ENCODE measurements at places on chromosomes 2 and 18.

- DNase-seq = no peak
These were observed 112.7 kb upstream of the RBMS1 start for GRCh38 chr2:160606341-160606740.

- DNase-seq = no peak
These were observed 70.2 kb downstream of the EPHA4 start for GRCh38 chr2:221501883-221502269.

DNA sequence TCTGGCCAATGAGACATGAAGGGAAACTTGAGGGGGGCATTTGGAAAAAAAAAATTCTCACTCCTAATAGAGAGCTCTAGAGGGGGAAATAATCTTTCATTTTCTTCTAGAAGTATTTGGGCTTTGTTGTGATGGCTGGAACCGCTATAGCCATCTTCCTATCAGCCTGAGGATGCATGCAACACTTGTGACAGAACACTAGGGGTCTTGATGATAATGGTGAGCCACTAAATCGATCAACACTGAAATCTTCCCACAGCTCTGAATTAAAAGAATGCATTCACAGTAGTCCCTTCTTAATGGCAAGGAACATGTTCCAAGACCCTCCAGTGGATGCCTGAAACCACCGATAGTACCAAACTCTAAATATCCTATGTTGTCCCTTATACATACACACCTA is 325.3 kb downstream of the LNPK start:
- no peak for DNase-seq

GRCh38 chr2:8002765-8003393 is 679.0 kb upstream of the ID2 start:
- DNase-seq = no peak

DNA sequence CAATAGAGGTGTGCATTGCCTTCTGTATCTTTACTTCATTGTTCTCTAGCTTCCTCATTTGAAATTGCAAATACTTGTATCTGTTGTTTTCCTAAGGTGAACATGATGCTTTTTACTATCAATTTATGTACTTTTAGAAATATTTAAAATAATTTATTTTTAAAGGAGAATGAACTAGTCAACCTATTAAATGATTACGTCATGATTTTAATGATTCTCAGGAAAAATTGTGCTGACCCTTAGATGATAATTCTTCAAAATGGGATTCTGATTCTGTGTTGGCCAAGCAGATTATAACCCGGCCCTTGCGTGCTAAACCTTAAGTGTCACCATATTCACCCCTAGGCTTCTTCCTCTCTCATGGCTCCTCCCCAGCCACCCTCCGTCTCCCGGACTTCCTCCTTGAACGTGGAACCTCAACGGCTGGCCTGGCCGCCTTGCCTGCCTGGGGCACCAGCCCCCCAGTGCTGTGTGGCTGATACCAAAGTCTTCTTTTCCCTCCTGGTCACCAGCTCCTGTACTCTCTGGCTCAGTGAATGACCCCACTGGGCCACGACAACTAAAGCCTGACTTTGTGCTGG is 292.0 kb downstream of the GBX2 start:
- no peak for DNase-seq

DNA sequence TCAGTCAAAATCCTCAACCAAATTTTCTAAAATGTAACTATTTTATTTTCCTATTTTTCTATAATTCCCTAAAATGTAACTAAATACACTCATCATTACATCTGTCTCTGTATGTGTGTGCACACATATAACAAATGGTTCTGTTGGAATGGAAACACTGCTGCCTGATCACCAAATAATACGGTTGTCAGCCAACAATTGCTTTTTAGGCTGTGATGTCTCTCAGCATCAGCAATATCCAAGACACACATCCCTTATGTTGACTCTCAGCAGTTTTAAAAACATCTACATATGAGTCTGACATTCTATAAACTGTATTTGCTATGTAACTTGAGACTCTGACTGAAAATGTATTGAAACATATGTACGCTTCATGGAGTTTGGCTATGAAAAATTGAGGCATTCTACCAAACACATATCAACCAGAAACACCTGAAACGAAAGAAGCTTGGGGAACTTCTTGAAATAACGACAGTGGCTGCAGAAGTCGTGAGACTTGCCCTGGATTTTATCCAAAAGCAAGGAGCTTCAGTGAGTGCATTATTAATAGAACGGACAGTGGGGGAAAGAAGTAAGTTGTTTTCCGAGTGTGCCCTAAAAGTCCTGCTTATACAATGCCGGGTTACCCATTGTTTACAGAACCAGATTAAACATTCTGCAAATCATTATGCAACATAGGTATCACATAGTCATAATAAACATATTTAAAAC is 110.2 kb upstream of the ITGB6 start:
- no peak for DNase-seq

DNA sequence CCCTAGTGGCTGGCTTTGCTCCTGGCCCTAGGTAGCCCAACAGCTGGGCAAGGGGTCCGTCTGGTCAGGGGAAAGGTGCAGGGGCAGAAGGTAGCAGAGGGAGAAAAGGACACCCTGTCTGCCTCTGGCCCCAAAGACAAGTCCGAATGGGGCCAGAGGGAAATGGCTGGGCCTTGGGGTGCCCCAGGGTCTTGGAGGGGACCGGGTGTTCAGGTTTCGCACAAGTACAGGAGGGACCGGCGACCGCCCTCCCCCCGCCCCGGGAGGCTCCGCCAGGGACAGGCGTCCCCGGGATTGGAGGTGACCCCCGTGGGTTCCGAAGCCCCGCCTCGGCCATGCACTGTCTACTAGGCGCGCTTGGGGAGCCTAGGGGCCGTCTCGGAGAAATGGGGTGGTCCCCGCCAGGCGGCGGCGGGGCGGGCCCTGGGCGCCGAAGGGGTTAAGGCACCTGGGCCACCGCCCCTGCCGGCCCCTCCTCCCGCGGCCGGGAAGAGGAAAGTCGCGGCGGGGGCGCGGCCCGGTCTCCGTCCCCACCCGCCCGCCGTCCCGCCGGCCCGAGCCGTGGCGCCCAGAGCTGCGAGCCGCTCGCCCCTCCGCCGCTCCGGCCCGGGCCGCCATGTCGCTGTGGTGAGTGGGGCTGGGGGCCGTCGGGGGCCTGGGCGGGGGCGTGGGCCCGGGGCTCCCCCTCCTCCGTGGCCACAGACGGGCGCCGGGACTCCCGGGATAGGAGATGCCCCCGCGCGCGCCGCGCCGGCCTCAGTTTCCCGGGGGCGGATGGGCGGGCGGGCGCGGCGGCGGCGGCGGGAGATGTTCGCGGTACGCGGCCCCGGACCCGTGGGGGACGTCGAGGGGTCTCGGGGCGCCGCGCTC is at the start of gene B3GNT7:
TSS of gene B3GNT7 (plus strand) at position 523 of the 870 bp plus-strand sequence. CDS start at position 617, 94 bp downstream.
- no peak for DNase-seq

DNA sequence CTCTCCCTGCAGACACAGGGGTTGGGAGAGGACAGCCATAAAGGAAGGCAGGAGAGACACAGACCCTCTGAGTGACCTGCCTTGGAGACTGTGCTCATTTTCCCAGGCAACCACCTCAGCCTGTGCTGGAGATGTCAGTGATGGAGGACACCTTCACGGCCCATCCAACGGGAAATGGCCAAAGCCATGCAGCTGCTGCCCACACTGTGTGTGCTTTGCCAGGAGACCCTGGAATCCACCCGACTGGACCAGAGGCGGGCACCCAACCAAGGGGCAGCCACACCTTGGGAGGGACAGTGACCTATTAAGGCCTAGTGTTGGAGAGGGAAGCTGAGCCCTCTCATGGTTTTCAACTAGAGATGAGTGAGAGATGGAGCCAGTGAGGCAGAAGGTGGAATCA is 192.5 kb downstream of the SMAD2 start:
- no peak for DNase-seq

DNA sequence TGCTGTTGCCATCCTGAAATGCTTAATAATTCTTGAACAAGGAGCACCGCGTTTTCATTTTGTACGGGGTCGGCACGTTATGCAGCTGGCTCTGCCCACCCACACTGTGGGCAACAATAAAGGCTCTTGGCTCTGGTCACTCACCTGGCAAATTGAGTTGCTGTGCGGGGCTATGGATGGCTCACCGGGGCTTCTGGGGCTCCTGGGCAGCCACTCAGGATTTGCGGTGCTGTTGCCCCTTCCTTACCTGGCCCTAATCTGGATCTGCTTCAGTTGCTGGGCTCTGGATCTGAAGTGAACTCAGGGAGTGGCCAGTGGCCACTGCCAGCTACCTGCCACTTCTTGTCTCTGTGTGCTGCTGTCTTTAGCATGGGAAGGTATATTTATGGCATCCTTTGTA is 22.7 kb downstream of the RHOB start:
- no peak for DNase-seq

- DNase-seq = no peak
These were observed 205.5 kb upstream of the KCNH7 start for GRCh38 chr2:163044114-163044513.

- no peak for DNase-seq
These were observed 110.2 kb downstream of the ABCA12 start for GRCh38 chr2:215028231-215028630.

DNA sequence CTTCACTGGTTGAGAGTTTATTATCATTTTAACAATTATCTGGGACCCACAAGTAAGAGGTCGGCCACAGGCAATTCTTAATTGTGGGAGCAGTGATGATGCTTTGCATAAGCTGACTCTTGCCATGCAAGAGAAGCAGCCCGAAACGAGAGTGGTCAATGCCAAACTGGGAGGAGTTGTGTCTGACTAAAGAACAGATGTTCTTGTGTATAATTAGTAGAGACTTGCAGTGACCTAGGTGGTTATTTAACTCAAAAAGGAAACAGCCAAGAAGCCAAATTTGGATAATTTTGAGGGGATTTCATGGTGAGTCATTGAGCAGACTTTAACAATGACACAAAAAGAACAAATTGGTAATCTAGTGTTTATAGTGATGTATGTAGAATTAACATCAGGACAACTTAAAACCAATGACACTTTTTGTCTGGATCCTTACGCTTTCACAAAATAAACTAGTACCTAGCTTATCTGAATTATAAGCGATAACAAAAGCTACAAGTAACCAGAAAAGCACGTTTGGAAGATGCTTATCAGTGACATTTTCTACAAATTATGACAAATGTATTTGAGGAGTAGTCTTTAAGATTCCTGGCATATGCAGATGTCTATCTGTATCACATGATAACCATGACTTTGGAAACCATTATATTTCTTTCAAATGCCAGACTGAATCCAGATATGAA is 184.7 kb upstream of the DLGAP1 start:
- DNase-seq = no peak

- DNase-seq = no peak
These were observed 39.5 kb upstream of the CERS6 start for GRCh38 chr2:168416555-168416954.

GRCh38 chr18:40011201-40011600 is 1943.8 kb upstream of the PIK3C3 start:
- DNase-seq = no peak

GRCh38 chr2:236167297-236168109 is 683 bp downstream of the GBX2 start:
- DNase-seq = no peak

- no peak for DNase-seq
These were observed 669.5 kb downstream of the ERBB4 start for GRCh38 chr2:211868996-211869533.

- DNase-seq = no peak
These were observed 208.0 kb downstream of the TPGS2 start for GRCh38 chr18:36620788-36621187.

- DNase-seq = peak; percentile 22
These were observed 92.8 kb upstream of the OTOS start for GRCh38 chr2:240232961-240233884.

DNA sequence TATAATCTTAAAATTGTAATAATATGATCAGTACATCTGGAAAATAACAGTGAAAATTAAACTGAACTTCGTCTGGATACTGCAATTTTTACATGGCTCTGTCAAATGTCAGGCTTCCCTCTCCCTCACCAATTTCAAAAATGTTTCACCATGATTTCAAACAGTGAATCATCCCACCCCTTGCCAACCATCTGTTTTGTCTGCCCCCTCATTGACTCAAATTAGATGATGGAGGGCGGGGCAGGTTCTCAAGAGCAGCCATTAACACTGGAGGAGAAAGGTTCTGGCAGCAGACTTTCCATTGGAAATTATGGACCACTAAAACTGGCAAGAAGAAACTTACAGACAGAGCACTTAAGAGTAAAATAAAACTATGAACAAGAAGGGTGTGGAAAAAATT is 1195.7 kb upstream of the ZEB2 start:
- no peak for DNase-seq

DNA sequence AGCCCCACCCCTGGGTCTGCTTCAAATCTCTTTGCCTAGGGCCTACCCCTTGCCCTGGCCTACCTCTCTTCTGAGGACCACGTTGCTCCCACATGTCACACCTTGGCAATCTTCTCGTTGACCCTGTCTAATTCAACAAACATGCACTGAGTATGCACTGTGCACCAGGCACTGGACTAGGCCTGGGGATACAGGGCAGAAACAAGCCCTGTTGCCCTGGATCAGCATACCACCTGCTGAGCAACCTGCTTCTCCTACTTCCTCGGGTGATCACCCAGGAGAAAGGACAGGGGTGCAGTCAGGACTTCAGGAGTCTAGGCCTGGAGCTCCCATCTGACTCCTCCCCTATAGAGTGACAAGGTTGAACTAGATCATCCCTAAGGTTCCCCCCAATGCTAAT is 9.7 kb downstream of the WNT10A start:
- no peak for DNase-seq

DNA sequence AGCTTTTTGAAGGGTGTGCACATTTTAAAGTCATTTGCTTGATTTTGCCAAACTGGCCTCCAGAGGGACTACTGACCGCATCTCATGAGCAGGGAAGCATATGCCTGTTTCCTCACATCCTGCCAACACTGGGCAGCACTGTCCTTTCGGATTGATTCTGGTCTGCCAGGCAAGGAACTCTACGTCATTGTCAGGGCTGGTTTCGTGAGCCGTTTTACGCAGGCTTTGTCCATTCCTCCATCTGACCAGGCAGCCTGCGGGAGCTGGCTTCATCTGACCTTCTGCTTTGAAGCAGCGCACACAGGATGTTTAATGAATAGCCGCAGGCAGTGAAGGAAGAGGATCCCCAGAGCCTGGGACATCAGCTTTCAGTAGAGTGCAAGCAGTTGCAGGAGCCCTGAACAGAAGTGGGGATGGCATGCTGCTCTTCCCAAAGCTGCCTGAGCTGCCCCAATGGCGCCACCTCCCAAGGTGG is 46.3 kb upstream of the SEMA4C start:
- DNase-seq = no peak

- DNase-seq = peak; percentile 42
These were observed 8.5 kb upstream of the SPATA3 start for GRCh38 chr2:230987137-230988020.

DNA sequence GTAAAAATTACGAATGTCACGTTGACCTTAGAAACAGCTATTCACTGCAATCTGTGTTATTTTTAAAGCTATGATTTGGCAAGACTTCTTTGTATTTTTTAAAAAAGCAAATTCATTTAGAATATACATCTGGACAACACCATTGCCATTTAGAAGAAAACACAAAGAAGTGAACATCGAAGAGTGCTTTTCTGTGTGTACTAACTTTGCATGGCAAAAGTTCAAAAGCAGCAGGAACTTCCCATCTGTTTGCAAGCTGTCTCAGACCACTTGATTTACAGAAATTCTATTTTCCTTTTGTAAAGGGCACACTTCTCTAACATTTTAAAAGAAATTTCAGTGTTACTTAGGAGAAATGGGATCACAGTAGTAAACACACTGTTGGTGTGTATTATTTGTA is 145.9 kb downstream of the CALCRL start:
- DNase-seq = no peak
